ENCODE measurements at places on chromosomes 6 and 20. TPM values are rescaled to one million over a fixed set of nuclear protein-coding genes. Genes with fewer than 3 reads are reported as not detected.

DNA sequence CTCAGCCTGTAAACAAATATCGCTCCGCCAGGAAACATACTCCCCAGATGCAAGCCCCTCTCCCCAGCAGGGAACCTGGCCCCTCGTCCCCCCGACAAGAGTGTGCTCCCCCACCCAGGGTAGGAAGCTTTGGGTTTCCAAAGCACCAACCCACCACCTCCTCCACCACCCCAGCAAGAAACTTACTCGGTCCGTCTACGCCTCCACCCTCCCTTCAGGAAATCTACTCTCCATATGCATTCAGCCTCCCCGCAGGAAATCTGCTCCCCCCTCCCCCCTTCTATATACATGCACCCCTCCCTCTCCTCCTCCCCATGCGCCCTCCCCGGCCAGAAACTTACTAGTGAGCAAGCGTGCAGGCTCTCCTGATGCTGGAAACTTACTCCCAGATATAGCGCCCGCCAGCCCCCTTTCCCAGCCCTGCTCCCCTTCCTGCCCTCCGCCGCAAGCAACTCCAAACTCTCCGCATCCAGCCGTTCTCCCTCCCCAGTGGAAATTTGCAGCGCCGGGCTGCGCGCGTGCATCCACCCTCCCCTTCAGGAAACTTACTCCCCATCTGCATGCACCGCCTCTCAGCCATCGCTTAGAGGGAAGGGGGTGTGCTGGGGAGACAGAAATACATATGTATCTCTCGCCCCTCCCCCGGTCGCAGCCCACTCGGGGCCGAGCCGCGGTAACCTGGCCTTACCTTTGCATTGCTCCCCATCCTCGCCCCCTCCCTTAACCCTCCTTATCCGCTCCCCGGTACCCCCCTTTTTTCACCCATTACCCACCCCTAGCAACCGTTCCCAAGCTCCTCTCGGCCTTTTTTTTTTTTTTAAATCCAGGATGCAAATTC, at the start of gene TRERF1:
Gene TRERF1, minus strand, starts transcription at position 594 of the 838 bp plus-strand sequence. CDS start 182,336 bp downstream, outside the sequence.
- peak; percentile 64 for DNase-seq

- DNase-seq = peak; percentile 16
These were observed 12.1 kb upstream of the PDYN start for GRCh38 chr20:2005831-2006426.

DNA sequence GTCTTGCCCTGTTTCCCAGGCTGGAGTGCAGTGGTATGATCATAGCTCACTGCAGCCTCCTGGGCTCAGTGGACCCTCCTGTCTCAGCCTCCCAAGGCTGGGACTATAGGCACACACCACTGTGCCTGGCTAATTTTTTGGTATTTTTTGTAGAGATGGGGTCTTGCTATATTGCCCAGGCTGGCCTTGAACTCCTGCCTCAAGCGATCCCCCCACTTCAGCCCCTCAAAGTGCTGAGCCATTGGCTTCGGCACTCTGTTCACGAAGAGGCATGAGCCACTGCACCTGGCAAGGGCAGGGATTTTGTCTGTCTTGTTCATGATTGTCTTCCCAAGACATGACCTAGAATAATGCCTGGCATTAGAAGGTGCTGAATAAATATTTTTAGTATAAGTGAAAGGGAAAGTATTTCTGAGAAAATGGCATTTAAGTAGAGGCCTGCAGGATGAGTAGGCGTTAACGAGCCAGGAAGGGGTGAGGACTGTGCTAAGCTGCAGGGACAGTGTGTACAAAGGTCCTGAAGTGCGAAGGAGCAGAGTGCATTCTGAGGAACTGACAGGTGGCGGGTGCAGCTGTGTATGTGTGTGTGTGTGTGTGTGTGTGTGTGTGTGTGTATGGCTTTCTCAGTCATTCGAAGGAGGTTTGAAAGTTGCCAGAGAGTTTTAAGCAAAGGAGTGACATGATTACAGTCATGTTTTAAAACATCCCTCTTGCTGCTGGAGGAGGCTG, 43.0 kb downstream of the VEGFA start:
- no peak for DNase-seq

- DNase-seq = peak; percentile 0
These were observed 136.6 kb downstream of the COL9A1 start for GRCh38 chr6:70166088-70166958.

DNA sequence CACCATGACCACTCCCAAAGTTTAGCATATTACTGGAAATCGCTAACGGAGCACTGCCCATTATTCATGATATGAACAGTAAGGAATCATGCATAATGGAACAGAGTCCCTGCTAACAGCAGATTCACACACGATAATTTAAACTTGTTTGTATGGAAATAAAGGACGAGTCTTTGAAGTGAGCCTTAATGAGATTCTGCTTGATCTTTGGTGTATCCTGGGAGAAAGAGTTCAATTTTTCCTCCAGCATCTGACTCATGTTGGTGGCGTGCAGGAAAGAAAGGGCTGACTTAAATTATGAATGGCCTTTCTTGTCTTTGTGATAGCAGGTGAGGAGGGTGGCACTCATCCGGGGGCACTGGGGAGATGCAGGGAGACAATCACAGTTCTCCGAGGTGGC, 194.6 kb downstream of the ZNF217 start:
- no peak for DNase-seq

DNA sequence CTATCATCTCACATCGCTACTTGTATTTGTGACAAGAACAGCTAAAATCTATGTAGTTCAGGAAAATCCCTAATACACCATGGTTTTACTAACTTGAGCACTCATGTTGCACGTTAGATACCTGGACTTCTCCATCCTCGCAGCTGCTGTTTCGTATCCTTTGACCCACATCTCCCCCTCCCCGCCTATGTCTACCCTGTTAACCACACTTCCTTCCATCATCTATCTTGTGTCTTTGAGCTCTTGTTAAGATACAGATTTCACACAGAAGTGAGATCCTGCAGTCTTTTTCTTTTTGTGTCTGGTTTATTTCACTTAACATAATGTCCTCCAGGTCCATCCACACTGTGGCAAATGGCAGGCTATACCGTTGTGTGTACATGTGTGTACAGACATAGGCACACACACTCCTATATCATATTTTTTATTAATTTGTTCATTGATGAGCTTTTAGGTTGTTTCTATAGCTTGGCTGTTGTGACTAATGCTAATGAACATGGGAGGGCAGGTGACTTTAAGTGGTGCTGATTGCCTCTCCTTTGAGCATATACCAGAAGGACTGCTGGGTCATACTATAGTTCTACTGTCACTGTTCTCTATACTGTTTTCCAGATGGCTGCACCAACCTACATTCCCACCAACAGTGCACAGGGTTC, 117.8 kb downstream of the WDR27 start:
- no peak for DNase-seq

The BIRC7 gene
- total RNA-seq = 2.9 TPM

The MATN4 gene
- 0.19 TPM for total RNA-seq

The HLA-DQA1 gene
- total RNA-seq = not detected

The SRMS gene
- not detected for total RNA-seq
